ENCODE measurements at places on chromosomes 3 and 15. TPM values are rescaled to one million over a fixed set of nuclear protein-coding genes. Genes with fewer than 3 reads are reported as not detected.

Gene ARGFX
- total RNA-seq: not detected

Gene IL5RA
- total RNA-seq: not detected

Gene MASP1
- total RNA-seq: not detected

Gene KPNA4
- 20.9 TPM for total RNA-seq

Gene CAMKV
- not detected for total RNA-seq

Gene ATP2B2
- not detected for total RNA-seq

Gene MESP1
- total RNA-seq: 1.8 TPM

Gene MKRN2OS
- 1.3 TPM for total RNA-seq

Gene NCBP2
- total RNA-seq: 26.4 TPM

Gene PSTPIP1
- 0.25 TPM for total RNA-seq

Gene COL6A5
- 0.89 TPM for total RNA-seq

Gene SLC22A14
- total RNA-seq: 0.16 TPM

Gene ZKSCAN7
- 4.9 TPM for total RNA-seq

Gene ITGA11
- 7.8 TPM for total RNA-seq

Gene COL8A1
- 329 TPM for total RNA-seq

Gene CHRD
- total RNA-seq: under 0.01 TPM

Gene ECE2
- not detected for total RNA-seq

Gene TMOD2
- total RNA-seq: 3.0 TPM

Gene UROC1
- total RNA-seq: not detected

Gene RNF111
- total RNA-seq: 10.0 TPM

Gene EPB42
- not detected for total RNA-seq
